Stimulated activated naive B cell treated with anti-CD40 and anti-IgM and Interleukin-4, amounts not matched to agents 10 μg/mL and 1 μg/mL and 100 μg/mL, for 72 hours (primary cell): ENCODE measurements at places on chromosomes 3 and 15.
A peak's percentile ranks its signal among the peaks of the same experiment; 100 is the strongest.

DNA sequence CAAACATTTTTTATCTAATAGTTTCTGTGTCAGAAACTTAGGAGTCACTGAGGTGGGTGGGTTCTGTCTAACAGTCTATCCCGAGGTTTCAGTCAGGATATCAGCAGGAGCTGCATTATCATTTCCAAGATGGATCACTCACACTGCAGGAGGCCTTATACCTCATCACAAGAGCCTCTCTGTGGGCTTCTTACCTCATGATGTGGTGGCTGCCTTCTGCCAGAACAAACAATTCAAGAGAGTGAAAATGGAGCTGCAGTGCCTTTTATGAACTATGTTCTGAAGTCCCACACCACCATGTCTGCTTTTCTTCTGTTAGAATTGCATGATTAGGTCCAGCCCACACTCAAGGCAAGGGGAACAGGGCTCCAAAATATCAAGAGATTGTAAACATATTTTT is 27.9 kb downstream of the RFX7 start:
- DNase-seq: no peak

- no peak for DNase-seq
Observed at GRCh38 chr3:168864107-168865021, 768.6 kb upstream of the GOLIM4 start.

- DNase-seq: peak; percentile 97
Observed at GRCh38 chr3:66500576-66501482, at the start of gene LRIG1. LRIG1 (minus strand) TSS chr3:66501022; CDS start chr3:66500407, 615 bp downstream.

- no peak for DNase-seq
Observed at GRCh38 chr15:66780172-66780972, 78.3 kb downstream of the SMAD6 start.

DNA sequence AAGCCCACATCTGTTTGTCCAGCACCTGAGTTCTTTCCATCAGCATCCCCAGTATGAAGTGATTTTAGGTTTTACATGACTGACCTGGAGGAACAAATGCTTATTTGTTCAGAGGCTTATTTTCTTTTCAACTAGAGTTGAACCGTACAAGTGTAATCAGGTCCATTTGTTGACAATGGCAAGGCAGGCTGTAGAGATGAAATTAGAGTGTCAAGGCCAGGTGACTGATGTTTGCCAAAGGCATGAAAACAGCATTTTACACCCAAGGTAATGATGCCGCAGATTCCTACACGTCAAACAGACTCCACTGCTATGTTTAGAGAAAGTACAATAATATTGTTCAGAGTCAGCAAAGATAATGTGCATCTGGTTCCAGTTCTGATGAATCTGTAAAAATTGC is 96.5 kb downstream of the KCNAB1 start:
- no peak for DNase-seq

- no peak for DNase-seq
Observed at GRCh38 chr3:147903026-147903425, 493.9 kb downstream of the ZIC1 start.

DNA sequence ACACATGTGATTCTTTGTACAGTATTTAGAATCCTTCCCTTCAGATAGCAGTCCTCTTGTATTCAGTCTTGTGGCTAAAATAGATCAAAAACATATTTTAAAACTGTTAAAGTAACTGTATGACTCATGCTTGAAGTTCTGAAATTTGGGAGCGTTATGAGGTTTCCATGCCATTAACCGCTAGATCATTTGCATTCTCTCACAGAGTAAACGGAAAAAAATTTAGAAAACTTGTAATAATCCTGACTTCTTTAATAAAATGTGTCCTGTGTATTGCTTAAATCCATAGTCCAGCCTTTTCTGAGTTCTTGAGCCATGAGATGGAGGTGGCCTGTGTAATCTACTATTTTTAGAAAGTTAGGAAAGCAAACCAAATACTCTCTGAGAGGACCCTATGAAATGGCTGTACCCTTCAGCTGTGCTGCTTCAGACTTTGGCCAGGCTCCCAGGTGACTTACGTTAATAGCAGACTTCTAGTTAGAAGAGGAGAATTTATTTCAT is 33.8 kb downstream of the MBNL1 start:
- no peak for DNase-seq

DNA sequence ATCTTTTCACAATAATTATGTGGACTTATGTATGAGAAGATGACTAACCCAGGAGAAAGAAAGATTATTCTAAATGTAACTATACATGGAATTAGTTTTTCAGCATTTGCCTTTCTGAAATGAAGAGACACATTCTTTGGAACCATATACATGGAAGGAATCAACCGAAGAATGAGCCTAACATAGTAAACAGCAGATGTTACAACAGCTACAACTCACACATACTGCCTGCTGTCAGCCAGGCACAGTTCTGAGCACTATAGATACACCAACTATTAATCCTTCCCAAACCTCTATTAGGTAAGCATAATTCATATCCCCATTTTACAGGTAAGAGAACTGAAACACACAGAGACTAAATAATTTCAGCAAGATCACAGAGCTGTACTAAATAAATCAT is 840.0 kb downstream of the ROBO1 start:
- DNase-seq: no peak

- peak; percentile 87 for DNase-seq
Observed at GRCh38 chr3:71226565-71227269, 356.8 kb downstream of the FOXP1 start.

DNA sequence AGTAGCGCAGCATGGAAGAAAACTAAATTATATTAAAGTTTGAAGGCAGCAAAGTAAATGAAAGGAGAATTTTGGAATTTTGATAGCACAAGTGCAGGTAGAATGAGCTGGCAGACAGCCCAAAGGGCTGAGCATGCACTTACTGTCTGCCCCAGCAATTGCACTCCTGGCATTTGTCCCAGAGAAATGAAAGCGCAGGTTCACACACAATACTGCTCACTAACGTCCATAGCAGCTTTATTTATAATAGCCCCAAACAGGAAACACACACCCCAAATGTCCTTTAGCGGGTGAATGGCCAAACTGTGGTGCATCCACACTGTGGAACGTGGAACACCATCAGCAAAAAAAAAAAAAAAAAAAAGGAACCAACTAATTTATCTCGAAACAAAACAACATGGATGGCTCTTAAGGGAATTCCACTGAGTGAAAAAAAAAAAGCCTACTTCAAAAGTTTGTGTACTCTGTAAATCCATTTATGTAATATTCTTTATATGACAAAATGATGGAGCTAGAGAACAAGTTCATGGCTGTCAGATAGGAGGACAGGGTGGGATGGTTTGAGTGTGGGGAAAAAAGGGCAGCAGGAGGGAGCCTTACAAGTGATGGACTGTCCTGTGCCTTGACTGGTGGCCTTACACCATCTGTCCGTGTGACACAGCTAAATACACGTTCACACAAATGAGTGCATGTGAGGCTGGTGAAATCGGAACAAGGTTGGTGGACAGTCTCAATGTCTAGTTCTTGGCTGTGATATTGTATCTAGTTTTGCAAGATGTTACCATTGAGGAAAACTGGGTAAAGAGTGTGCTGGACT is 6.0 kb upstream of the TM2D3 start:
- DNase-seq: no peak

GRCh38 chr3:176861137-176861536 is 336.1 kb downstream of the TBL1XR1 start:
- no peak for DNase-seq

DNA sequence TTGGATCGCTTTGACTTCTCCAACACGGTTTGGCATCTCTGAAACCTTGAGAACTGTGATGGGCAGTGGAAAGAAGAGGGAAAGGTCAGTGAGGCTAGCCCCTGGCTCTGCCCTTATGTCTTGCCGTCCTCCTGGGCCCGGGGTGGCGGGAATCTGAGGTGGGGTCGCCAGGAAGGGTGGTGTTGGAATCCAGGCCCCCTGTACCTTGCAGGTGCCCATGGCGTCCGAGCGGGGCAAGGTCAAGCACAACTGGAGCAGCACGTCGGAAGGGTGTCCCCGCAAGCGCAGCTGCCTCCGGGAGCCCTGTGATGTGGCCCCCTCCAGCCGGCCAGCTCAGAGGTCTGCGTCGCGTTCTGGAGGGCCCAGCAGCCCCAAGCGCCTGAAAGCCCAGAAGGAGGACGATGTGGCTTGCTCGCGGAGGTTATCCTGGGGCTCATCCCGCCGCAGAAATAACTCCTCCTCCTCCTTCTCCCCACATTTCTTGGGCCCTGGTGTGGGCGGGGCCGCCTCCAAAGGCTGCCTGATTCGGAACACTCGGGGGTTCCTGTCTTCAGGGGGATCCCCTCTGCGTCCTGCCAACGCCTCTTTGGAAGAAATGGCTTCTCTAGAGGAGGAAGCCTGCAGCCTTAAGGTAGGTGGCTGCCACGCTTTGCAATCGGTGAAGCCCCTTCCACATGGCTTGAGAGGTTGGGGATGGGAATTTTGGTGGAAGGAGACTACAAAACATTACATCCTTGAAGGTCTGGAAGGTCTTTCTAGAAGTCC is 907 bp downstream of the TATDN2 start:
- peak; percentile 31 for DNase-seq

DNA sequence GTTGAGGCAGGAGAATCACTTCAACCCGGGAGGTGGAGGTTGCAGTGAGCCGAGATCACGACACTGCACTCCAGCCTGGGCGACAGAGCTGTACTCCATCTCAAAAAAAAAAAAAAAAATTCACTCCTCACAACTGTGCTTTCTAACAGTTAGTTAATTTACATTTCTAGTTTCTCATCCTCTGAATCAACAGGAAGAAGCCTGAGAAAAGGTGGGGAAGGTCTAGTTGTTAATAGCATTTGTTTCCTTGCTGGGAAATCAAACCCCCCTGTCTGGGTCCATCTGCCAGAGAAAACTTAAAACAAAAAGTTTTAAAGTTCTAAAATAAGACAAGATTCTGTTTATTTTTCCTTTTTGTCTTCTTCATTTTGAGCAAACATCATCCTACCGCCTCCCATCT is 62.3 kb downstream of the TMEM39A start:
- no peak for DNase-seq

DNA sequence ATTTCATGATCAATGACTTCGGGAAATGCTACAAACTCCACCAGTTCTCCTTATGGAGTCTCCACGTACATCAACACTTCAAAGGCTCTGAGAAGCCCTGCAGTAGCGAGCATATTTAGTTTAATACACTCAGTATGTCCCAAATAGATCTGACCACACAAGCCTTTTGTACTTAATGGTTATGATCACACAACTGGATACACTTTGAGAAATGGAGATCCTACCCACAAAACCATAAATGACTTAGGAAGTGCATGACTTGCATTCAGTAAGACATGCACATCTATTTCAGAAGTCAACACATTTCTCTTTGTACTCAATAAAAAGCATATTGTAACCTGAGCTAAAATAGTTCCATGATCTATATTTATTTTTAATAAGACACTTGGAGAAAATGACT is 103.6 kb upstream of the SPATA12 start:
- DNase-seq: no peak

- DNase-seq: no peak
Observed at GRCh38 chr15:82135638-82136037, 89.8 kb upstream of the MEX3B start.

- DNase-seq: no peak
Observed at GRCh38 chr3:12247411-12247810, 41.5 kb upstream of the PPARG start.

DNA sequence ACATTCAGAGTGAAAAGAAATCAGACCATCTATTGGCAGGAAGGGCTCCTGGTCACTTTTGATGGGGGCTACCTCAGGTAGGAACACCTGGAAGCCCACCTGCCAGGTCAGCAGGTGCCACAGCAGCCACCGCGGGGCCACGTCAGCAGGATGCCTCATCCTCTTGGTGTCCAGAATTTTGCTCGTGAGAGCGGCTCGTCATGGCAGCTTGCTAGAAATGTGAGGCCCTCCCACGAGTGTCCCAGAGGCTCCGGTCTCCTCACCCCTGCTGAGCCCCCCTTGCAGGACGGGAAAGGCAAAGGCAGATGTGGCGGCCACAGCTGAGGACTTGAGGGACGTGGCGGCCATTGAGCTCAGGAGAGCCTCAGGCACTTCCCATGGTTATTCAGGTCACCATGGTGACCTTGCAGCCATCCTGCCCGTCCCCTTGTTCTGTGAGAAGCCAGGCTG is 129.4 kb downstream of the LRRK1 start:
- DNase-seq: no peak

DNA sequence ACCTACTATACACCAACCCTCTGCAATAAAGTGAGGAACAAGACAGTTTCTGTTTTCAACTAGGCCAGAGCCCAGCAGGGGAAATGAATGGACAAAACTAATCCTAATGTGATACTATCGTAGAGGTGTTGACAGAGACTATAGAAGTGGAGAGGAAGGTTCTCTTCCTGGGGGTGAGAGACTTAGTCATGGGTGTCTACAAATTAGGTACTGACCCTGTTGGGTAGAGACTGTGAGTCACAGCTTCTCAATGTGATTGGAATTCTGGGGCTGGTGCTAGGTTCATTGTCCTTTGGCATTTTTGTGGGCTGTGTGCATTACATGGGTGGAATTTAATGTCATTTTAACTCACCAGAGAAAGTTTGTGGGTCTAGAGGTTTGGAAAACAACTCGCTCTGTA is 79.3 kb downstream of the ADAMTSL3 start:
- DNase-seq: no peak

DNA sequence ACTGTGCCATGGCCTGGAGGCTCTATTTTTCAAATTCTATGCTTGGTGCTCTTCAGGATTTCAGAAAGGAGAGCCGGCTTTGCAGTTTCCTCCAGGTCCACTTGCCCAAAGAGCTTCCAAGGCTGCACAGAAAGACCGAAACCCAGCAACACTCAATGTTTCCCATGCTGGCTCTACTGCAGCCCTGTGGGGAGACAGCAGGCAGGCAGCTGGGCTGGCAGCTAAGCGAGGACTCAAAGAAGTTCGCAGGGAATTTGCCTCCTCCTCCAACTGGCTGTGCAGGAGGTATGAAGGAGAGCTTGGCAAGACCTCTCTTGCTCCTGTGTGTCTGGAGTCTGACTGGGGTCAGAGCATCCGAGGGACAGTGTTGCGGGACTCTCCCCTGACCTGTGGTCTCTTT is 17.4 kb upstream of the ITGA11 start:
- DNase-seq: no peak

DNA sequence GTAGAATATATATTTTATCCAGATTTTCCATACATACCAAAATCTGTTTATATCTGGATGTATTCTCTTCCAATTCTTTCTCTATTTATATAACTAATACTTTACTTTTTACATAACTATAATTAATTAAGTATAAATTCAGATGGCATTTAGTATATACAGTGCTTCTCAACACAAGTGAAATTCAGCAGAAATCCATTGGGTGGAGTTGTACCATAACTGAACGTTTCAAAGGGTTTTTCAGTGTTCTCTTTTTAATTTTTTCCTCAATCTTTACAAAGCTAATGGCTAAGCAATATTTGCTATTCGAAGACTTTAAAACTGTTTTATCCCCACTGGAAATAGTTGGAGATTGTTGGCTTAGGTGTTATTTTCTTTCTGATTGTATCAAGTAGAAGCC is 13.9 kb upstream of the ZBBX start:
- no peak for DNase-seq

GRCh38 chr3:184635126-184635525 is 73.5 kb downstream of the EPHB3 start:
- DNase-seq: no peak

DNA sequence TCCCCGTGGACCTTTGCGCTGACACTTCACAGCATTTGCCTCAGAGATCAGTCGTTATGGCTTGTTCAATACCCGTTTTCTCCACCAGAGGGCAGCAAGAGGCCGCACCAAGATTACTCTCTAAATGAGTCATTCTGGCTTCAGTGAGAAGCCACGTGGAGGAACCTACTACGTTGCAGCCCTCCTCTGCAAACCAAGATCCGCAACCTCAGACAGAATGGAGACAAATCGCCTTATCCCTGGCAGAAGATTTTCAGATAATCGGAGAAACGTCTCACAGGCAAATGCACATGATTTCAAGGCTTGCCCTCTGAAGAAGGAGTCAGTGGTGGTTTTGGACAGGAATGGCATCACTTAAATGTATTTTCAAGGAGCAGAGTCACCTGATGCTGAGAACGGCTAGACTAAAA is 60.5 kb downstream of the GTPBP8 start:
- peak; percentile 84 for DNase-seq
